ENCODE measurements at places on chromosomes 3 and 15. TPM values are rescaled to one million over a fixed set of nuclear protein-coding genes. Genes with fewer than 3 reads are reported as not detected.
A peak's percentile ranks its signal among the peaks of the same experiment; 100 is the strongest.

DNA sequence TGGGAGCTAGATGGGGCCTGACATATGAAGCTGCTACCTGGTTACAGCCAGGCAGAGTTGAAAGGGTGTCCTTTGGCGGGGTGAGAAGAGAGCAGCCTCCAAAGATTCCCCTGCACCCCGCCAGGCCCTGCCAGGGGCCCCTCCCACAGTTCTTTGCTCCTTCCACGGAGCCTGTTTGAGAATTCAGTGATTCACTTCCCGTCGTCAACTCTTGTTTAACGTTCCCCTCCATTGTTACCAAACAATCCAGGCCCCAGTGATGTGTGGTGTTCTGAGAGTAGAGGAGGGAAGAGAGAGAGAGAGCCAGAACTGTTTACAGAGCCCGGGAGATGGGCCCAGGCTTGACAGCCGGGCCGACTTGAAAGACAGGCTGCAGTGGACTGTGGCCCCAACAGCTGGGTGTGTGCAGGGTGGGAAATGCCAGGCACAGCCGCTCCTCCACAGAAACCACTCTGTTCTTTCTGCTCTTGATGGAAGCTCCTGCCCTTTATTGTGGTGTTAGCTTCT lies 81.5 kb downstream of the SMAD3 start:
- DNase-seq: peak; percentile 66

- no peak for DNase-seq
Observed at GRCh38 chr3:42508562-42508961, 6.1 kb downstream of the VIPR1 start.

GRCh38 chr3:196186651-196187573 lies 24.3 kb downstream of the ZDHHC19 start:
- DNase-seq: no peak

DNA sequence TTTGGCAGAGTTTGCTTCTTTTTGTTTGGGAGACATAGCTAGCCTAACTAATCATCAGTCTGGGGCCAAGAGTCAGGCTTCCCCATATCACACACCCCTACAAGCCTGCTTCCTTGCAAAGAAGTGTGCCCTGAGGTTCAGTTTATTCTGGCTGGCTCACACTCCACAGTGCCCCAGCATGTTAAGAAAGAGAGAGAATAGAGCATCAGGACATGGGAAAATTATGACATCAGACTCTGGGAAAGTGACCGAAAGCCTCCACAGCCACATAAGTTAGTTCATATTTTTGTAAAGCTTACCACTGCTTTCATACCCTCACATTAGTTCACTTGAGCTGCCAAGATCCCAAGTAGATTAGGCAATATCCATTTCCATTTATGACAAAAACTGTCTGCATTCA lies 63.0 kb upstream of the CFAP161 start:
- DNase-seq: peak; percentile 82

Gene ZNF502
- 1.9 TPM for total RNA-seq

Gene WDR72
- not detected for total RNA-seq

DNA sequence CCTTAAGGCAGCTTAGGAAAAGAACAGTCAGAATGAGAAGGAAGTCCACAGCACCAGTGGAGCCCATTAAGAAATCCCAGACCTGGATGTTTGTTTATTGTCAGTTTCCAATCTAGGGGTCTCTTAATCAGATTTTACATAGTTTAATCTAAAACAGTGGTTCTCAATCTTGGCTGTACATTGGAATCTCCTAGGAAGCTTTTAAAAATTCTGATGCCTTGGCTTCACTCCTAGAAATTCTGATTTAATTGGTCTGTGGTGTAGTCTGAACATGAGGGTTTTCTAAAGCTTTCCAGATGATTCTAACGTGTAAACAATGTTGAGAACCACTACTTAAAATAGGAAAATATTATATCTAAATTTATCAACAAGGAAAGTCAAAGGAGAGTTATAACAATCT lies 56.6 kb upstream of the SPRED1 start:
- no peak for DNase-seq

DNA sequence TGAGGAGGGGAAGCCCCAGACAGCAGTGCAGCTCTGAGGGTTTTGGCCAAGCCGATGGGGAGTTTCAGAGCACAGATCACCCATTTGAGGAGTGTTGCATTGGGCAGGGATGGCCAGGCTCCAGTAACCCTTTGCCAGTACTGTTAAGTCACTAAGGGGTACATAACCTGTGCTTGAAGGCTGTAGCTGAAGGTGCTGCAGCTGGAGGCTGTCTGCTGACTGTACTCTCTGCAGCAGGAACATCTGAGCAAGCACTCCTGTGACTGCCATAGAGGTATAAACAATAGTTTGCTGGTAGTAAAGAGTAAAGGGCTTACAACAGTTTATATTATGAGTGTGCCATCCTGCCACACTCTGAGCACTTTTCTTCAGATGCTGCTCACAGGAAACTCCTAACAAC lies 297.8 kb downstream of the EPHA3 start:
- no peak for DNase-seq

Gene SPTSSB
- not detected for total RNA-seq

GRCh38 chr15:63043335-63044076 lies 959 bp downstream of the TPM1 start:
- DNase-seq: no peak

GRCh38 chr15:22936577-22937472 lies 43.3 kb downstream of the CYFIP1 start:
- DNase-seq: no peak

GRCh38 chr3:192339214-192339613 lies 388.1 kb downstream of the FGF12 start:
- DNase-seq: no peak

Gene RSRC1
- total RNA-seq: 23.0 TPM

Gene NR2E3
- under 0.01 TPM for total RNA-seq

DNA sequence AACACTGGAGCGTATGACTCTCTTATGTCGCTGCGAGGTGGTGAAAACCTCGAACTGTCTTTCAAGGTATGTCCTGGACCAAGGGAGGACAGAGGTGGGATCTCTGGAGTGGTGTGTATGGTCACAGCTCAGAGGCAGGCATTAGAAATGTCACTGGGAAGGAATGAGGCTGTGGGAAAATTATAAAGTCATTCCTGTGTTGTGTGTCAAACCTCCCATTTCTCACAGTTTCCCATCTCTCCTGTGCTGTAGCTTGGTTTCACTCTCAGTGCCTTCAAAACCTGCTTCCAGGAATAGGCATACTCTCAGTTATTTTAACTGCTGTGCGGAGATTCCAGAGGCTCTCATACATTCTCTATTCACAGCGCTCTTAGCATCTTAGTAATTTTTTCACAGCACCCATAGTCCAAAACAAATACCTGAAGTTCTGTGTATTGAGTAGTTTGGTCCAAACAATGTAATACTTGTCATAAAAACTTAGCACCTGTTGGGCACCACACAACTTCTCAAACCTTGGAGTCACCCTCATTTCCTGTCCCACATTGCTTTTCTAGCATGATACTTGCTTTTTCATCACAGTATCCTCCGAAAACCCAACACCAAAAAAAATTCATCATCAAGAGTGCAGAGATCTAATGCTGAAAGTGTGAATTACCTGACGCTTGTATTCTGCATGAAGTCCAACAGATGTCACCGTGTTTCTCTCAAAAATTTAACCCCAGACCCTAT lies 36.9 kb downstream of the GALNT15 start:
- no peak for DNase-seq

Gene CPNE4
- total RNA-seq: not detected

- no peak for DNase-seq
Observed at GRCh38 chr15:57640930-57641682, 49.4 kb downstream of the MYZAP start.

DNA sequence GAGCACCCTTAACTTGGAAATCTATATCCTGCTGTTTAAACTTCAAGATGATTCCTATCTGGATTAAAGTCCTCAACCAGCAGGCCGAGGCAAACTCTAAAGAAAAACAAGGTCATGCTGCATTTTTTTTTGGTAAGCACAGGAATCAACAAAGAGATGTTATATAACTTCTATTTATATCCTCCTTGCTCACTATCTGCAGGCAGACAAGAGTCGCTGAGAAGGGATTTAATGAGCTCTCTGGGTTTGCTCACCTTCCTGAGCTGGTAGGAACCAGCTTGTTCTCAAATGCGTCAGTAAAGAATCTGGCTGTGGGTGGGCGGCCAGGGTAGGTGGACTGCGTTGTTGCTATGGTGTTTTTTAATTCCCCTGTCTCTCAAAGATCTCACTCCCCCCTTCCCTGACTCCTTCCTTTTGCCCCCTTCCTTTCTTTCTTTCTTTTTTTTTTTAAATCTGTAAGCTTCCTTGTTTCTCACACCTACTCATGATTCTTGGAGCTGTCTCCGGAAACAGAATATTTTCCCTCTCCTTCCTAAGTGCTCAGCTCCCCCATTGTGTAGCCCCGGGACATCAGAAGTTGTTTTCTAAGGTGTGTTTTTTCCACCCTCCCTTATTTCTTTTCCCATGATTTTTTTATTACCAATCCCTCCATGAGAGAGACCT lies 228.8 kb upstream of the BHLHE40 start:
- DNase-seq: peak; percentile 88

- DNase-seq: no peak
Observed at GRCh38 chr3:121817753-121818152, 17.1 kb downstream of the IQCB1 start.

GRCh38 chr15:82129761-82130160 lies 83.9 kb upstream of the MEX3B start:
- DNase-seq: no peak

DNA sequence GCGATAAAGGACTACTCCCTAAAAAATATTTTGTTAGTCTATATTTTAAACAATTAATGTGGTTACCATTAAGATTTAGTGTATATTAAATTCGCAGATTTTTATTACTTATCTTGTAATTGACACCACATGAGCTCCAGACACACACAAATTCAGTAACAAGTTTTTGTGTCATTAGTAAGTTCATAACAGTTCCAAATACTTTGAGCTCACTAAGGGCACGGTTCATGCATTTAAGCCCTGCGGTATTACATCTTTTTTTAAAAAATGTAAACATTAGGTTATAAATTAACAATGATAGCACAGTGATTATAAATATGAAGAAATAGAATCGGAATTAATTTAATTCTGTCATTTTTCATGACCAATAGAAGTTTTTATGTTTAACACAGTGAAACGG lies 317.3 kb downstream of the ZNF385D start:
- DNase-seq: no peak

GRCh38 chr3:188104050-188104449 lies 49.9 kb upstream of the LPP start:
- no peak for DNase-seq

Gene SAMD7
- not detected for total RNA-seq

DNA sequence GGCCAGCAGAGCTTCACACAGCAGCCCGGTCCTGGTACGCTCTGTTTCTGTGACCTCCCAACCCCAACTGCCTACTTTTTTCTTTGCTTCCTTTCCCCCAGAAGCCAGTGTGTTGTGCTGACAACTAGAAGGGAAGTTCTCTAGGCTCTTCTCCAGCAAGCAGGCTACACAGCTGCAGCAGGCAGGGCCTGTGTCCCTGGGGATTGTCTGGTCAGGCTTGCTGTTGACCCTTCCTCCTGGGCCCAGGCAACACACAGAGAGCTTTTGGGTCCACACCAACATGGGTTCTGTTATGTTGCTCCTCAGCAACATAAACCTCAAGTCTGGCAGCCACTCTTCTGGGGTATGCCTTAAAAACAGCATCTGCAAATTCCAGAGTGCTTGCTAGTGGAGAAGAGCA lies 36.2 kb upstream of the TSPAN3 start:
- DNase-seq: peak; percentile 25

DNA sequence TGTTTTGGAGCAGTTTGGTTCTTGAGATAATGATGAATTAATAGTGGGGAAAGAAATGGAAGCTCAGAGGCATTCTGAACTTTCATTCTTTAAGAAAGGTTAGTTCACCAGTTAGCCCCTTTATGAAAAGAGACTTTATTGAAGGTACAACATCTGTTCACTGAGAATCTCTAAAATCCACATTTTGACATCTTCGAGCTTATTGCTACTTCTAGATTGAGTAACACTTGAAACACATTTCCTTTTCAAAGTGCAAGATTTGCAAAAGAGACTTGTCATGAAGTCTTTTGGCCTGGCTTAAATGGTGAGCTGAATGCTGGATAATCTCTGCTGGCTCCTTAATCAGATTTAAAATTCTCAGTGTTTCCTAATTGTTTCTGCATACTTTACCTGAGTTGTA lies 42.3 kb downstream of the RAB8B start:
- DNase-seq: no peak

DNA sequence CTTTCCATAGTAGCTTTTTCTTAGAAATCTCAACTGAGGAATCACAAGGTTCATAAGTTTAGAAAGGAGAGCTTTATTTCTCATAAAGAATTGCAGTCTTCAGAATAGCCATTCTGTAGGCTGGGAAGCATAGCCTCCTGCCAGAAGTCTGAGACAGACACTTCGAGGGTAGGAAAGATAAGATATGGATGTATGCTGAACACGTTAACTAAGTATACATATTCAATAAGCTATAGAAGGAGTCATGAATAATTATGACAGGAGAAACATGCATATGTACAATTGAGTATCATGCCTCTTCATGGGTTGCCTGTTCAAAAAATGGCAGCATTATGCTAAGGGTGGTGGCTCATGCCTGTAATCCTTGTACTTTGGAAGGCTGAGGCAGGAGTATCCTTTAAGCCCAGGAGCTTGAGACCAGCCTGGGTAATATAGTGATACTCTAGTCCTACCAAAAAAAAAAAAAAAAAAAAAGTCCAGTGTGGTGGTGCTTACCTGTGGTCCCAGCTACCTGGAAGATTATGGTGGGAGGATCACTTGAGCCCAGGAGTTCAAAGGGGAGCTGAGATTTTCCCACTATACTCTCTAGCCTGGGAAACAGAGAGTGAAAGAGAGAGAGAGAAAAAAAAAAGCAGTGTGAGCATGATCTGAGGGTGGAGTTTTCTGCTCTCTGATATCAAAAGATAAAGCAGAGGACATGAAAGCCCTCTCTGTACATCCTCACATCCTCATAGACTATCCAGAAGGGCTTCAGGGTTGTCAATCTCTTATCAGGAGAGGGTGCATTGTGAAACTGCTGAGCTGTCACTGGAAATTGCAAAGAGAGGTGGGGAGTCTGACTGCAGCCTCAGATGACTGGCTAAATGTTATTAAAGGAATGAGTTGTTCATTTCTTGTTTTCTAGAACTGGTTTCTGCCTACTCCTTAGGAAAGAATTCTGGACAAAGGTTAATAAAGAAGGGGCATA lies 23.6 kb upstream of the CADPS start:
- DNase-seq: no peak

Gene RLBP1
- not detected for total RNA-seq

DNA sequence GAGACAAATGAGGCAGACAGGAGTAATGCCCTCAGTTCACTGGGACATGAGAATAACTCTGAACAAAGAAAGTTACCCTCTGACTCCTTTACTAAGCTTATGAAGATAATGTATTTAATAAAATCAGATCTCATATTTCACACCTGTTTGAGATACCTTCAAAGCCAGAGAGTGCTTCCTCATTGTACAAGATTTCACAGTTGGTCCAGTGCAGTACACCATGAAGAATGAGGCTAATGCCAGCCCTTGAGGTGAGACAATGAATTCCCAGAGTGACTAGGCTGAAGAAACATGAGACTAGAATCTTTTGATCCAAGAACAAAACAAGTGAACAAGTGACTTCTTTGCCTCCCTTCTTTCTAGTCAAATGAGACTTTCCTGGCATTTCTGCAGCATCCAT lies 1133.8 kb downstream of the TUSC7 start:
- DNase-seq: no peak

Measured in dermis microvascular lymphatic vessel endothelial cell (primary cell).